KBM-7 (cell line): ENCODE measurements at places on chromosomes 7 and 10.
A peak's percentile ranks its signal among the peaks of the same experiment; 100 is the strongest.

DNA sequence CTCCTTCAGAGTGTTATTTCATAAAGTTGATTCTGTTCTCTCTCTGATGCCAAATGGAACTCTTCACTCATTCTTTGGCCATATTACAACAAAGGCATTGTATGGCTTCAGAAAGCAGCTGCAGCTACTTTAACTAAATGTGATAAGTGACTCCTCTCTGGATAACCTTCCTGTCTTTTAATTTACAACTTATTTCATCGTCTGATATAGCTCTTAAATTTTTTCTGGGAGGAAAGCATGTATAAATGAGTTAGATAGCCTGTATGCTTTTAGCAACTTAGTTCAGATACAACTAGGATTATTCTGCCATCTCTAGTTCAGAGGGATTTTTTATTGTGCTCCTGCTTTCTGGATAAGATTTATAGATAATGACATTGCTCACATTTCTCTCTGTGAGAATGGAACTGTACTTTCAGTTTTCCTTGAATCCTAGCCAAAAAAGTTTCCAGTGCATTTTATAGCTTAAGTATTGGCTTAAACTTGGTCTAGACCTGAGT is 57.5 kb downstream of the KLHDC10 start:
- no peak for DNase-seq

DNA sequence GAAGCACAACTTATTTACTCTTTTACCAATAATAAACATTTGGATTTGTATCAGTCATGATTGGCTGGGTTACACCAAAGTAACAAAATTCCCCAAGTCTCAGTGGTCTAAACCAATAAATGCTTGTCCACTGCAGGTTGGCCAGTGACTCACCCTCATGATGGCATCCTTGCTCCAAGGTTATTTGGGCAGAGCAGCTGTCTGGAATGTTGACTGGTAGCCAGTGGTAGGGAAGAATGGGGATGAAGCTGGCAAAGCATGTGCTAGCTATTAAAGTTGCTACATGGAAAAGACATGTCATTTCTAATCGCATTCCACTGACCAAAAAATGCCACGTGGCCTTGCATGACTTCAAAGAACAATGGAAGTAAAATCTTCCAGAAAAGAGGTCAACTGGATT is 1168.7 kb upstream of the CELF2 start:
- DNase-seq: no peak

GRCh38 chr7:151377406-151377805 is 32.4 kb downstream of the WDR86 start:
- DNase-seq: no peak

GRCh38 chr7:158382363-158383254 is 205.0 kb downstream of the PTPRN2 start:
- no peak for DNase-seq

DNA sequence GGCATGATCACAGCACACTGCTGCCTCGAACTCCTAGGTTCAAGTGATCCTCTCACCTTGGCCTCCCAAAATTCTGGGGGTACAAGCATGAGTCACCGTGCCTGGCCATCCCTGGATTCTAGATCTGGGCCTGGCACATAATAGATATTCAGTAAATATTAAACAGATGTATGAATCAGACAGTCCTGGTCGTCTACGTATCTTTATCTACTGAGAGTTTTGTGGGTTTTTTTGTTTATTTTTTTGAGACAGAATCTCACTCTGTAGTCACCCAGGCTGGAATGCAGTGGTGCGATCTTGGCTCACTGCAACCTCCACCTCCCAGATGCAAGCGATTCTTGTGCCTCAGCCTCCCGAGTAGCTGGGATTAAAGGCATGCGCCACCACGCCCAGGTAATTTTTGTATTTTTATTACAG is 24.3 kb upstream of the ITGB1 start:
- DNase-seq: no peak

GRCh38 chr7:101625031-101625791 is 3.9 kb downstream of the MYL10 start:
- no peak for DNase-seq

GRCh38 chr7:47361746-47362215 is 220.1 kb downstream of the TNS3 start:
- no peak for DNase-seq

GRCh38 chr10:74011017-74011416 is 13.1 kb downstream of the VCL start:
- peak; percentile 55 for DNase-seq

- DNase-seq: no peak
Measured at GRCh38 chr10:106278383-106278782, 886.1 kb downstream of the SORCS1 start.

DNA sequence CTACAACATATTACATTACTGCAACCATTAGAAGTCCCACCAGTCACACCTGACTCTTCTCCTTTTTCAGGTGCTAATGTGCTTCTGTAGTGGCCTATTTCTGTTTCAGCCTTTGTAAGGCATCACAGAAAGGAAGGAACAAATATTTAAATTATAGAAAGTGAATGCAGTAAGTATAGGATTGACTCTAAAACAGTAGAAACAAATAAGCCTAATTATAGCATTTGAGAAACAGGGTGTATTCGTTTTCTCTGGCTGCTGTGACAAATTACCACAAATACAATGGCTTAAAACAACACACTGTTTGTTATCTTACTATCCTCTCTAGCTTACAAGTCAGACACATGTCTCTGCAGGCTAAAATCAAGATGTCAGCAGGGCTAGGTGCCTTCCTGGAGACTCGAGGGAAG is 69.4 kb downstream of the CCSER2 start:
- DNase-seq: no peak
